Stimulated activated CD8-positive, alpha-beta memory T cell treated with anti-CD3 and anti-CD28 coated beads, Interleukin-15, amount 100 ng/mL, for 4 hours (primary cell): ENCODE measurements at places on chromosomes 5 and 9.

DNA sequence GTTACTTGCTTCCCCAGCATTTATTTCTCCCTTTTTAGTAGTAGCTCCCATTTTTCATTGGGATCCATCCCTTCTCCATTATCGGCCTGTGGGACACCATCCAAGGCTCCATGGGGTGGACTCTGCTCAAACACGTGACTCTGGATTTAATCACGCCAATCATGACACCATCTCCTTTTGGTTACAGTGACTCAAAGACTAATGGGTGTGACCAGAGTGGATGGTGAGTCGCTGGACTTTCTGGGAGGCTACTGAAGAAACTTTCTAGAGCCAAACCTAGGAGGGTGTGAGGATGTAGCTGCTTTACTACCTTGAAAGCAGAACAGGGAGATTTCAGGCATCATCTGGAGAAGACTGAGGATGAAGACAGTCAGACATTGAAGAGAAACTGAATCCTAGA lies 93.1 kb downstream of the PJA2 start:
- no peak for DNase-seq

DNA sequence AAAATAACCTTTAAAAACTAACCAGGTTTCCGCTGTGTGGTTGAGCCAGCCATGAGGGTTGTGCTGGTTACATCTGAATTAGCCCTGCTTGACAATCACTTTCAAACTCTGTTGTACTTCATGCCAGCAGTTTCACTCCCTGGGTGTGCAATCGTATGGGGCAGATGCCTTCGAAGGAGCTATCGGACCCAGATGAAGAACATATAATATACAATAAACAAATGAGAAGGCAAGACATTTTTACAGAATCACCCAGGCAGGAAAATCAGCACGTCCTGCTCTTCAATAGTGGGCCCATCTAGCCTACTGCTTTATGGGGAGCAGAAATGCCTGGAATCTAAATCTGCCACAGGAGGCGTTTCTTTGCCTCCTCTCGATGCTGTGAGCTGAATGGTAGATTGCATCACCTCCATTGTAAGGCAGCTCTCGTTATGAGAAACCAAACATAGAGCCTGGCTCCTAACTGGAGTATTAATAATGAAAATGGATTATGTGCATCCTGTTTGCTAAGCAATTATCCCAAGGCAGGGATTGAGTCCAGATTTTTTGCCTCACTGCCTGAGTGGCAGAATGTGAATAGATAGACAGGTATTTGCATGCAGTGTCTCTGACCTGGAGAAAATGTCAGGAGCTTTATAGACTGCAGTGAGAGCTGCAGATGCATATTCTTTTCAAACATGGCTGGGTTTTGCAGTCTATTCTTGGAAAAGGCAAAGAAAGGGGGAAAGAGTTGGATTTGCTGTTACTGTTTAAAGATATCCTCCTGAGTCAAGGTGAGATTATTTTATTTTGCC lies 143.3 kb upstream of the SMARCA2 start:
- no peak for DNase-seq

DNA sequence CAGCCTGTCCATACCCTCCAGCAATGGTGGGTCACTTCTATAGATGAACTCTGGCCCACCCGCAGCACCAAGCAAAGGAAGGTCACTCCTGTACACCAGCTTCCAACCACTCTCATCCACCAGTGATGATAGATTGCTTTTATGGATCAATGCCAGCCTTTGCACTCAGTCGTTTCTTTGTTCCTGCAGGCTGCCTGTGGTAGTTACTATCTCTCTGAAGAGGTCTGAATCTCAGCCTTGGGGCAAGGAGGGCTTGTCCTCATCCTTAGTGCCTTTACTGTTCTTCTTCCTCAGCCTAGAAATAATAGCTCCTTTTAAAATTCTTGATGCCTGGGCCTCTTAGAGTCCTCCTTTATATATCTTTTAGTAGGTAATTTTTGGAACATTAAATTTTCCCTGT lies 100.8 kb downstream of the TMC1 start:
- DNase-seq = no peak

DNA sequence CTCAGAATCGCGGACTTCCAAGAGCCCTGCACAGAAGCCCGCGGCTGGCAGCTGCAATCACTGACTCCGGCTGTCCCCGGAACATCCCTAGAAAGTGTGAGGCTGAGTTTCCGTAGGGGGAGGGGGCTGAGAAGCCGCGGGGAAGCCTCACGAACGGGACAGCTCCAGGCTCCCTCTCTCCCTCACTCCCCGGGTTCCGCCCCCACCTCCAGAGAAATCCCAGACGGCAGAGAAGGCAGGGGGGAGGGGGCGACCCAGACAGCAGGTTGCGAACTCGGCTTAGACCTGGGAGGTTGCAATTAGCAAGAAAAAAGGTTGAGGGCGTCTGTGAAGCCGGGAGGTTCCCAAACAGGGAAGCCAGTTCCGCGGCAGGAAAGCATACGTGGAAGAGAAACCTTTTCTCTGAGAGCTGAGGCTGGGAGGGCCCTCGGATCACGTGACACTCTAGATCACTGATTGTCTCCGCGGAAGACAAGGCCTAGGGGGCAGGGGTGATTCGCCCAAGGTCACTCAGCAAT lies 73.8 kb upstream of the CPLX2 start:
- no peak for DNase-seq

DNA sequence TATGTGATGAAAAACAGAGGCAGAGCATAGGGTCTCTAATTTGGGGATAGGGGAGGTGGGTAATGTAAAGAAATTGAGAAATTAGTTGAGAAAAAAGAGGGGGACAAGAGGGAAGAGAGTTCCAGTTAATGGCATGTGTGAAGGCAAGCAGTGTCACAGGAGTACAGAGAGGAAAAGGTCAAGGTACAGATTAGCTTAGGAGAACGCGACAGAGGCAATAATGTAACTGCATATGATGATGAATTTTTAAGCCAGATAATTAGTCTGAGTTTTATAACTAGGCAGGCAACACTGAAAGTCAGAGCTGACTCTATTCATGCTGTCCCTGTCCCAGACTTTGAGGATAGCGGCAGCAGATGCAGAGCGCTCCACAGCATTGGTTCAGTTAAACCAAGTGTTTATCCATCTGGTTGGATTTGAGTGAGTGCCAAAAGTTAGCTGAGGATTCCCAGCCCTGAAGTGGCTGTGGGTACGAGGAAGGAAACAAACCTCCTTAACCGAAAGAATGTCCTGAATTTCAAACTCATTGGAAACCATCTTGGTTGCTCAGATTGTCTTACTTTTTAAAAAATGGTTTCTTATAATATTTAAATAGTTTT lies 315.2 kb downstream of the ARHGAP26 start:
- no peak for DNase-seq

GRCh38 chr5:132089363-132089762 lies 15.8 kb downstream of the CSF2 start:
- DNase-seq = no peak

- no peak for DNase-seq
These were observed 17.8 kb upstream of the SLC12A7 start for GRCh38 chr5:1129711-1130055.

GRCh38 chr5:93307557-93307956 lies 273.5 kb downstream of the NR2F1-AS1 start:
- DNase-seq = no peak

DNA sequence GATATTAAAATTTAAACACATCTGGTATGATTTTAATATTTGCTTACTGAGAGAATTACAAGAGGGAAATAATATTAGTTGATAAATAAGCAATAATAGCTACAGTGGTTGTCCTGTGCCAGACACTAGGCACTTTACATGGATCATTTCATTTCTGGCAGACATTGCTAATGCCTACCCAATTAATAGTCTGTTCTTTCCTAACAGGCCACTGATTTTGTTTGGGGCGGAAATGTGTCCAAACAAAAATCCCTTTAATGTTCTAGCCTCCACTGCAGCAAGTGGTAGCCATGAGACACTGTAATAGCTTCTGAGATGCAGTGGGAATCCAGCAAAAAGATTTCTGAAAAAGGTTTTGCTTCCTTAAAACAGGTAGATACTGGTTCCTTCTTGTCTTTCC lies 527.4 kb downstream of the CSNK1G3 start:
- DNase-seq = no peak

GRCh38 chr5:115349001-115349817 lies 52.8 kb upstream of the CCDC112 start:
- no peak for DNase-seq

DNA sequence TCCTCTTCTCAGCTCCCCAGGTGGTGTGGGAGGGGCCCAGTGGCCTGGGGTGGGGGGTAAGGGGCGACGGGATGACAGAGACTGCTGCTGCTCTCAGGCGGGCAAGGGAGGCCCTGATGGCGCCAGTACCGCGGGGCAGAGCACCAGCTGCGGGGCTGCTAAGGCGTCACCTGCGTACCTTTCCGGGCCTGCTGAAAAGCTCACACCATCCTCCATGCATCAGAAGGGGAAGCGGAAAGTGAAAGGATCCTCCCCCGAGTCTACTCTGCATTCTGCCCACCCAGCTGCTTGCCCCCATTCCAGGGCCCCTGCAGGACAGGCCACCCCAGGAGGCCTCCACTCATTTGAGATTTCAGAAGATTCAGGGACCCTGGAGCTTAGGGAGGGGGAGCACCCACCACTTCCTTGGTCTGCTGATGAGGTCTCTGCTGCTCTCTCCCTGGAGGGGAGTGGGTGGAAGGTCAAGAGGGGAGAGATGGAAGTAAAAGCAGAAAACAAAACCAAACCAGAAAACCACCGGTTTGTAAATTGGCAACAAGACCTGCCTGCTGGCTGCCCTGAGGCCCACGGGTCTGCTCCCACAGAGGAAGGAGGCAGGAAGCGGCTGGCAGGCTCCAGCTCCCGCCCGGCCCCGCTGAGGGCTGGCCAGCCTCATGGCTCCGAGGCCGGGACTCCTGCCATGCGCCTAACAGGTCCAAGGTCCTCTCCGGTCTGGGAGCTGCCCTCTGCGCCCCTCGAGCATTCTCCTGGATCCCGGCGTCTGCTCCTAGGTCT lies 33.6 kb downstream of the PRRT1B start:
- no peak for DNase-seq

- no peak for DNase-seq
These were observed 32.8 kb downstream of the PCDH1 start for GRCh38 chr5:141845371-141845851.

DNA sequence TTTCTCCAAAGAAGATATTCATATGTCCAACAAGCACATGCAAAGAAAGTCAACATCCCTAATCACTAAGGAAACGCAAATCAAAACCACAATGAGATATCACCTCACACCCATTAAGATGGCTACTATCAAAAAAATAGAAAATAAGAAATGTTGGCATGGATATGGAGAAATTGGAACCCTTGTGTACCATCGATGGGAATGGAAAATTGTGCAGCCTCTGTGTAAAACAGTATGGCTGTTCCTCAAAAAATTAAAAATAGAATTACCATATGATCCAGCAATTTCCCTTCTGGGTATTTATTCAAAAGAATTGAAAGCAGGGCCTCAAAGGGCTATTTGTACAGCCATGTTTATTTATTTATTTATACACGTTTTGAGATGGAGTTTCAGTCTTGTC lies 43.0 kb upstream of the HRH2 start:
- no peak for DNase-seq

- DNase-seq = no peak
These were observed 110.3 kb upstream of the TBC1D2 start for GRCh38 chr9:98365781-98366180.

GRCh38 chr9:129483415-129484351 lies 137.2 kb downstream of the C9orf50 start:
- no peak for DNase-seq

DNA sequence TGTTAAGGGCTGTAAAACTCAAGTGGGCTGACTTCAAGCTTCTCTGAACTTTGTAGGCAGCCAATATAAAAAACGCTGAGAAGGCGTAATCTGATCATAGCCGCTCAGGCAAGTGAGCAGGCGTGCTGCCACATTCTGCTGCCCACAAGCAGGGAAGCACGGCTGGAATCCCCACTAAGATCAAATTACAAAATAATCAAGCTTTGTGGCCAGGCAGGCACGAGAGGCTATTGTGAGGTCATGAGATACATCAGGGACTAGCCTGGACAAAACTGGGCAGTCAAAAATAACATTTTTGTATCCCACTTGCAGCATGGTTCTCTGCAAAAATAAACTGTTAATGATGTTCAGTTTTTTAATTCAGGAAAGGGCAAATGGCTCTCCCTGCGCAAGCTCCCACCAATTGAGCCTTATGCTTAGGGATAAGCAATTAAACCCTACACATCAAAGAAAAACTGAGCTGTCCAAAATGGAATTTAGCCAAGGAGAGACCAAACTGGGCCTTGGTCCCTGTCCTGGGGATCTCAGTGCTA lies 64.0 kb downstream of the POU5F2 start:
- no peak for DNase-seq

DNA sequence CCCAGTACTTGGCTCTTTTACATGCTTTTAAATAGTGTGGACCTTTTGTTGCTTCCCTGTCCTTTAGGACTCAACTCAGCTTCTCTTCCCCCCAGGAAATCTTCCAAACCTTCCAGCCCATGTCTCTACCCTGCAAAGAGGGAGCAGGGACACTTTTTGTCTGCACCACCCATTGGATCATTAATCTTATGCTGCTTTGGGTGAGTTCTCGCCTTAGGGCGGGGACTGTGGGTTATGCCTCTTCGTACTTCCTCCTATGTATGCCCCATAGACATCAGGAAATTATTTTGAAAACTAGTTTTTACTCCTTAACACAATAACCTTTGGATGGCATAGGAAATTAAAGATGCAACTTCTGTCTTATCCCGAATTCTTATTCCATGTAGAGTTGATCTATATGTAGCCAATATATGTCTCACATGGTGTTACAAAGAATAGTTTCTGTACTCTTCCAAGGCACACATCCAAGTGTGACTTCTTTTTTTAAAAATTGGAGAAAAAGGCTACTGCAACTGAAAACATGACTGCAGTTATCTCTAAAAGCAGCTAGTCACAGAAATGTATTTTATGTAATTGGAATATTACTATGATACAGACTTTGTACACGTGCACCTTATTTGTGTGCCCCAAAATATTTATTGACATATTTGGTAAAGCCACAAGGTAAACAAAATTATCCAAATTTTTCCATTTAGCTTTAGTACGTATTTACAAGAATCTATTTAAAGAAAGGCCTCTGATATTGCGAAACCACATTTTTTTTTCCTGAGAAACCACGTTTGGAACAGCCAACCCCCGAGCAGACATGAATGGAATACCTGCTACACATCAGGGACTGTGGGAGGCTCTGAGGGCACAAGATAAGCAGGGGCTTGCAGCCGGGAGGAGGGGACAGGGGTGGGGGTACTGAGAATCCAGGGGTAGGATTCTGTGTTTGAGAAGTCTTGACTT lies 133.6 kb downstream of the WDR41 start:
- no peak for DNase-seq

DNA sequence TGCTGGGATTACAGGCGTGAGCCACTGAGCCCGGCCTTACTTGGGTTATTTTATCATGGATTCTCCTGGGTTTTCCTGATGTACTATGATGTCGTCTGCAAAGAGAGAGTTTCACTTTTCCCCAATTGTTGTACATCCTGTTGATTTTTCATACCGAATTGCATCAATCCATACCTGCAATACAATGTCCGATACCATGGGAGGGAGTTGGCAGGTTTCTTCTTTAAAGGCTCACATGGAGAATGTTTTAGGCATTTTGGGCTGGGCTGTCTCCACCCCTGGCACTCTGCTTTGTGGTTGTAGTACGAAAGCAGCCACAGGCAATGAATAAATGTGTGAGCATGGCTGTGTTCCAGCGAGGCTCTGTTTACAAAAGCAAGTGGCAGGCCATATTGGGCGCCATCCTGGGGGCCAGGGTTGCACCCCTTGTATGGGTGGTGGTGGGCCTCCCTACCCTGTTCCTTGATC lies 35.1 kb upstream of the EXOC3 start:
- no peak for DNase-seq

GRCh38 chr9:99391937-99392594 lies 170.0 kb downstream of the SEC61B start:
- DNase-seq = no peak

- DNase-seq = no peak
These were observed 8.3 kb upstream of the COMMD10 start for GRCh38 chr5:116076496-116076895.
